ENCODE measurements at places on chromosomes 5 and 9.

DNA sequence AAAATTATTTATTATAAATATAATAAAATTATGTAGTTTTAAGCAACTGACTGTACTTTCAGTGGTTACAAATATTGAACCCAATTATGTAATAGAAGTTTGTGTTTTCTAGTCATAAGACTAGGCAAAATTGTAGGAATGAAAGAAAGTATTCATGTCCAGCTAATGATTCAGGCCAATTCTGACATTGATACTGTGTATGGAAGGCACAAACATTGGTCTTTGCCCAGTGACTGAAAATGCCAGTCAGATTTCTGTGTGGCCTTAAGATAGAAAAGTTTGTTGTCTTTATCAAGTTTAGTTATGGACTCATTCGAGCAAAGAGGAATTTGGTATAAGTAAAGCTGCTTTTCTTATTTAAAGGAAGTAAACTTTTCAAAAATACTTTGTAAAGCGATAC is 60.3 kb downstream of the SLC12A2 start:
- no peak for DNase-seq

- no peak for DNase-seq
Observed at GRCh38 chr5:178267245-178267644, 34.6 kb upstream of the PHYKPL start.

- DNase-seq, result no peak
Observed at GRCh38 chr5:82100303-82101077, 128.7 kb downstream of the ATG10 start.

- no peak for DNase-seq
Observed at GRCh38 chr9:133341369-133342068, 5.5 kb upstream of the SURF6 start.

DNA sequence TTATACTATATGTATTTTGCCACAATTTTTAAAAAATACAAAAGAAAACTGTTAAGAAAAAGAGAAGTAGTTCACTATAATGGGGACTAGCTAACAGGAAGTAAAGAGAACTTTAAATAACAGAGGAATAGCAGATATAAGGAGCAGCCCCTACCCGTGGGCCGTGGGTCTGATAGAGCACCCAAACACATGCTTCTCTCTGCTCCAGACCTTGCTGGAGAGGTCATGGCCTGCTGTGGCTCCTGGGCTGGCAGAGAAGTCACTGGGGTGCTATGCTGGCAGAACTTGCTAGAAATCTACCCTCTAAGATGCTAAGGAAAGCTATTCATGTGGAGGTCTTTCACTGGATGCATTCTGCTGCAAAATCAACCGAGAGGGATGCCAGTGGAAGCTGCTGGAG is 10.0 kb upstream of the TNFAIP8 start:
- DNase-seq, result no peak

DNA sequence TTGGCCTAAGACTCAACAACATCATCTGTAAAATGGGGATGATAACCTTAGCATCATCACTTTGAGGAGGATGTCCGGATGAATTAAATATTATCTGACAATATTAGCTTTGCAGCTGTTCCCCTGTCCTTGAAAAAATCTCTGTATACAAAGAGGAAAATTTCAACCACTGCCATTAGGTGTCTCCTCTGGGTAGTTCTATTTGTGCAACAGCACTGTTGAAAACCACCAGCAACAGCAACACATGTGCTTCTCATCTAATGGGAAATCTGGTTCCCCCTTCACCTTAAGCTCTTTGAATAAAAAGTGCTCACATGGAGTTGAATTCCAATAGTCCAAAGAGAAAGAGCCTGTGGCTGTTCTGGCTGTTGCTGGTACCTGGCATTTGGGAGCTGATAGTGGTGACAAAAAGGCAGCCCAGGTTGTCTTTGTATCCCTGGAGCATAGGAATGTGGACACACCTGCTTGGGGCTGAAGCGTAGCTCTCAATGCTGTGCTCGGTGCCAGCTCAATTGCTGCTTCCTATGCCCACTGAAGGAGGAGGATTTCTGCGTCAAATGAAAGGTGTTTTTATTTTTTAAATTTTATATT is 322.1 kb upstream of the MSX2 start:
- no peak for DNase-seq

GRCh38 chr9:95080961-95081647 is 236.4 kb downstream of the FANCC start:
- DNase-seq, result no peak

GRCh38 chr9:35948901-35949318 is 9.0 kb downstream of the OR2S2 start:
- DNase-seq, result no peak

- no peak for DNase-seq
Observed at GRCh38 chr5:2917524-2917923, 166.0 kb upstream of the IRX2 start.

GRCh38 chr9:15293804-15294316 is 13.2 kb downstream of the TTC39B start:
- no peak for DNase-seq

DNA sequence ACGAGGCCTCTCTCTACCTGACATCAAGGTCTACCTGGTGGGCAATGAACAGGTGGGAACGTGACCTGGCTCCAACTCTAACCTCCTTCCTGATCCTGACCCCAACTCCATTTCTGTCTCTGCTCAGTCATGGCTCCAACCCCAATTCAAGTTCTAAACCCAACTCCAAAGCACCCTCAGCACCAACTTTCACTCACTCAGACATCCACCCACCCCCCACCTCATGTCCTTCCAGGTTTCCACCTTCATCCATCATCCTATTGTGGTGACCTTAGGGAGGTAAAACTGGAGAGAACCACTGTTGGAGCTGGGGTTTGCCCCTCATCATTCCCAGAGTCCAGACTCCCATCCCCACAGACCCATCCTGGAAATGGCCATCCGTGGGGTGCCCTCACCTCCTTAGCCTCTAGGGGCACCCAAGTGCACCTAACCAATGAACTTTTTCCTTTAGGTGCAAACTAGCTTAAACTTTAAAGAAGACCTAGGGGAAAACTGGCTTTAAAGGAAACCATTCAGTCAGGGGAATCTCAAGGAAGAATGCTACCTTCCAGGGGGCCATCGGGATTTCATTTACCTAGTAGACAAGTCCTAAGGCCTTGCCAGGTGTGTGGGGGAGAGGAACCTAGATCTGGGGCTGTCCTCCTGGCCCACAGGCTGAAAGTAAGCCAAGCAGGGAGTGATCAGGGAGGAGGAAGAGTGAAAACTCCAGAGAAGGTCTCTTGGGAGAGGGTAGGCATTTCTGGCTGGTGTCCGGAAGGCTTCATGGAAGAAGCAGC is 11.3 kb downstream of the RGS14 start:
- no peak for DNase-seq

GRCh38 chr5:83426855-83427254 is 44.7 kb upstream of the VCAN start:
- DNase-seq, result no peak

DNA sequence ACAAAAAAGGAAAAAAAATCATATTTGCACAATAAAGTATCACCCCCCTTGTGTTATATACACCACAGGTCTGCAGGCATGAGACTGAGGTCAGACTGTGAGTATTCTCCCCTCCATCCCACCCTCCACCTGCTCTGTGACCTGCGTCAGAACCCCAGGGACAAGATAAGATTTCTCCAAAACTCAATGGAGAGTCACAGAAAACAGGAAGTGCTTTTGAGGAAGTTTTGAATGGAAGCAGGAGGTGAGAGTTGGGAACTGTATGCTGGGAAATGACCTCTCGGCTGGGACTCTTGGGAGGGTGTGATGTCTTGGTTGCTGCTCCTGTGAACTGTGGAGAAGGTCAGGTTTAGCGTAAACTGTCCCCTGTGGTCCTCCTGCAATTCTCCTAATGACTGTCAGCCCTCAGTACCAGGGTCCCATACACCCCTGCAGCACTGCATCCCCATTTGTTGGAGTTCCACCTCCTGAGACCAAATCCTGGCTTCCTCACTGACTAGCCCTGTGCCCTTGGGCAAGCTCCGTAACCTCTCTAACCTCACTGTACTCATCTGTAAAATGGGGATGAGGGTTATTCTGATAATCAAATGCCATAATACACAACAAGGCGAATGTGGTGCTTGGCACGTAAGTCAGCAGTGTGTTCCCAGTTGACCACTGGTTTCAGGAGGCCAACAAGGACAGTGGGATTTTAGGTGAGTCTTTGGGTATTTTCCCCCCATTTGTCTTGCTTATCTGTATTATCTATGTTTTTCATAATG is 6.9 kb upstream of the CTSL start:
- no peak for DNase-seq

- no peak for DNase-seq
Observed at GRCh38 chr5:127840198-127840524, 137.0 kb downstream of the CCDC192 start.

DNA sequence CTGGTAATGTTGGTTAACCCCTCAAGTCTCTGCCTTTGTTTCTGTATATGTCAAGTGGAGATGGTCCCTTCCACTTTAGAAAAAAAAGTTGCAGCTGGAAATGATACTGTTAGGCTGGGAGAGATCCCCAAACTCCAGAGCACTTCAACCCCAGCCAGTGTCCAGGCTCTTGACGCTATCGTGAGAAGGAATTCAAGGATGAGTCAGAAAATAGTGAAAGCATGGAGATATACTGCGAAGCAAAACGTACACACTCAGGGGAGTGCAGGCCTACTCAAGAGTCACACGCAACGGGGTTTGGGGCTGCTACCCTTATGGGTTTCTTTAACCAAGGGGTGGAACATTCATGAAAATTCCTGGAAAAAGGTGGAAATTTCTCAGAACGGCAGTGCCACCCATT is 24.9 kb downstream of the KCNV2 start:
- DNase-seq, result no peak

- no peak for DNase-seq
Observed at GRCh38 chr5:146342882-146343865, 4.5 kb downstream of the POU4F3 start.
